ENCODE measurements at places on chromosomes 16 and 17. TPM values are rescaled to one million over a fixed set of nuclear protein-coding genes. Genes with fewer than 3 reads are reported as not detected.
A peak's percentile ranks its signal among the peaks of the same experiment; 100 is the strongest.

Gene RAB11FIP4
- polyA plus RNA-seq, result 14.0 TPM

Gene DLX4
- 0.89 TPM for polyA plus RNA-seq

Gene LGALS9
- polyA plus RNA-seq, result 16.4 TPM

Gene C1QTNF8
- polyA plus RNA-seq, result not detected

Gene MMP15
- polyA plus RNA-seq, result 14.9 TPM

DNA sequence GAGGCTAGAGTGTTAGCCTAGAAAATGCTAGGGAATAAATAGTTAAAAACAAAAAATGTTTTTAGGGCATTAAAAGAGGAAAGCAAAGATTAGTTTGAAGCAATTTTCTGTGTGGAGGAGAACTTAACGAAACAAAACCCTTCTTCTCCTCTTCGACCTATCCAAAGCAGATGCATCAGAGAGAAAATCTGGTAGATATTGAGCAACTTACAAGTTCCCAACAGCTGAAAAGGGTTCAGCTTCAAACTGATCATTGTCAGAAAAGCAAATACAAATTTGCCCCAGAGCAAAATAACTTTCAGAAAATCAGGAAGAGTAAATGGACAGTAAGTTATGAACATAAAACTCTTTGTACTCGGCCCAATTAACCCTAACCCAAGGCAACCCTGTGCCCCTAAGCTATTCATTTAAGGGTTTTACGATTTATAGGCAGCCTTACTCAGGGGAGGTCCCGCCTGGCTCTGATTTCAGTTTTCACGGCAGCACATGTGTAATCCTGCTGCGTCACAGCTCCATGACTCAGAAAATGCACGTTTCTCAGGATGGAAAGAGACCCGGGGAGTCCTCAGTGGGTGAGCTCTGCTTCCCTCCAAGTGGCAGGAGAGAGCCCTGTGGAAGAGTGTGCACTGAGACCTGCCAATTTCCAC is 405.7 kb upstream of the SALL1 start:
- DNase-seq, result peak; percentile 66

DNA sequence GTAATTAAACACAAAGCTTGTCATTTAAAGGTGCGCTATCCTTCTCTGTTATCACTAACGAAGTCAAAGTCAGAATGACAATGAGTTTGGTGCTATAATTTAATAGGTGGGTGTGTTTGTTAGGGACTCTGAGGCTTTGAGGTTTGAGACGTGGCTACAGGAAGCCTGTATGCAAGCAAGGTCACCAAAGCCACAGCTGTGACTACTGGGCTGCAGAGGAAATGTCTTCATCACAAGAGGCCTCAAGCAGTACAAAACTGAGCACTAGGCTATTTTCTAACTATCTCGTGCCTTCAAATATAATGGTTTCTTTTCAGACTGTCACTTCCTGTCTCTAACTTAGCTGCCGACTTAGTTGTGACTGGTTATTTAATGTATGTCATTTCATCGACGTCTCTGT is 141.2 kb downstream of the AATF start:
- no peak for DNase-seq

- DNase-seq, result no peak
Observed at GRCh38 chr17:75111777-75112335, 2.1 kb downstream of the ARMC7 start.

DNA sequence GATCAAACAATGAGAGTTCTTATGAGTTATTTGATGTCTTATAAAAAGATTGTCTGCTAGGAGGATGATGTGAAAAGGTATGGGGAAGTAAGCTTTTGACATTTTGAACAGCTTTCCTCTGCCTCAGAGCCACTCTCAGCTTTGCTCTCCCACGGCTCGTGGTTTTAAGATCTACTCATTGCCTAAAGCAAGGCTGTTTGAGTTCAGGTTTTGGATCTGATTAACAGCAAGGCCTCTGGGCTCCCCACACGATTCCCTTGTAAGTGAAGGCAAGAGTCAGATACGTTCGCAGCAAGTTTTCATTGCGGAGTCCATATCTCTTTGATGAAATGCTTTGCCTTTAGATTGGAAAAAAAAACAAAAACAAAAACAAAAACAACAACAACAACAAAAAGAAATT is 515.0 kb upstream of the SALL1 start:
- no peak for DNase-seq

DNA sequence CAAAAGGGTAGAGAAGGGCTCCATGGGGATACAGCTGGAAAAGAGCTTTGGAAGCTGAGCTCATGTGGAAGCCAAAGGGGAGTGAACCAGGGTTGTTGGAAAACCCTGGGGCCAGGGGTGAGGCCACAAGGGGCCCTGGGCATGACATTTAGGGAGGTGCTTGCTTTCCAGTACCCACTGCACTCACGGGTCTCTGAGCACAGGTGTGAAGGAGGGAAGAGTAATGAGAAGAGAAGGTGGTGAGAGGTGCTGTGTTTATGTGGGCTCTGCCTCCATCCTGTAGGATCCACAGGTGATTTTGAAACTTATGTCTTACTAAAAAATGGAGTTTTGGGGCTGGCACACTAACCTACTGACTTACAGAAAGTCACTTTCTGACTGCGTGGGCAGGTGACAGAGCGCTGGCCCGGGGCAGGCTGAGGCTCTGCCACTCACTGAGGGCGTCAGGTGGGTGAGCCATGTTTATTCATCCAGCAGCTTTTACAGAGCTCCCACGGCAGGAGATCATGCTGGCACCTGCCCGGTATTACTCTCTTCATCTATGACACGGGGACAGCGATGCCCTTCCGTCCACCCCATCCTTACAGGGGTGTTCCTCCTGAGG is 18.9 kb downstream of the KSR1 start:
- DNase-seq, result no peak

Measured in renal cortex interstitium (tissue), 15 donors.